ENCODE measurements at places on chromosomes 16 and 17.
A peak's percentile ranks its signal among the peaks of the same experiment; 100 is the strongest.

GRCh38 chr17:44360826-44361225 lies 2.8 kb downstream of the FAM171A2 start:
- DNase-seq: no peak

DNA sequence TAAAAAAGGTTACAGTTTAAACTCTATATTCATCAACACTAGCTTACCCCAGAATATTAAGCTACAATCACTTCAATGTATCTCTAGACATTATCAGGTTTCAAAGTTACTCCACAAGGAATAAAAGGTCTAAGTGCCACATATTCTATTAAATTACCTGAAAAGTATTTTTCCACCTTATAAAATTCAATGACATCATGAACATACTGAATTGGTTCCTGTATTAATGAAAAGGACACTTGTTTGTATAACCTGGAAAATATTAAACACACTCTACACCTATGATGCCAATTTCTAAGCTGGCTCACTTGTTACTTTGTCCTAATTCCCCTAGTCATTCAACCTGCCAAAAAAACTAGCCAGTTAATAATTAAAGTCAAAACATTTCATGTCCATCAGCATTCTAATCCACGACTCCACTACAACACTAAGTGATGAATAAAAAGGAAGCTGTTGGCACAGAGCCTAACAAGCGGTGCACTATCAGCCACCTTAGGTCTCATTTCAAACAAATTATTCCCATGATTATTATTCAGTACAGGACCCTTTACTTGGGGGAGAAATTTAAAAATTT lies 12.2 kb downstream of the MED13 start:
- DNase-seq: no peak

- no peak for DNase-seq
Observed at GRCh38 chr17:28225271-28225670, 93.7 kb upstream of the TMEM97 start.

GRCh38 chr17:56914581-56915273 lies 878 bp upstream of the TRIM25 start:
- DNase-seq: no peak

DNA sequence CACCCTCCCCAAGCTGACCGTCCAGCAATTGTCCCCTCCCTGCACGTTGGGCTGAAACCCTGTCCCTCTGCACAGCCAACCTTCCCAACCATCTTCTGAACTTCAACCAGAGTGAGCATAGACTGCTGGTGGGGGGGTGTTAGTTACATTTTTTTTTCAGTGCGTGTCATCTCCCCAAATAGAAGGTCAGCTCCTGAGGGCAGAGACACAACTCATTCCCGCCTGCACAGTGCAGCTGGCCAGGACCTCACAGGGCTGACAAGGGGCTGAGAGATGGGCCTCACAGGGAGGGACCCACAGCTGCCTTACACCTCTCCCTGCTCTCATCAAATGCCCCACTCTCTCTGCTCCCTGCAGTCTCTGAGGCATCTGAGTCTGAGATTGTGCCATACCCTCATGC lies 8.4 kb downstream of the SRL start:
- no peak for DNase-seq

DNA sequence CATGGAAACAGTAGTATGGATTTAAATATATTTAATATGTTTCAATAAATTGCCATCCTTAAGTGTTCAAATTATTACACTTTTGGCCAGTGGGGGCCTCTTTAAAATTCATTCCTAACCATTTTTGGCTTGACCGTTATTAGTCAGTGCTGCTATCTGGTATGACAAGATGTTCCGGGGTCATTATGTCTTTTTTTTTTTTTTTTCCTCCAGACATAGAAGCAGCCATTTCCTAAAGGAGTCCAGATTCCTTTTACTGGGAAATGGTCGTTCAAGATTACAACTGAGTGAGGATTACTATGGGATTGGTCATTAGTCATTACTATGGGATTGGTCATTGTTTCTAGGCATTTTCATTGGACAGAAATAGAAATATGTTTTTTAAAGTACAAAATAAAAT lies 53.4 kb downstream of the NF1 start:
- DNase-seq: no peak

DNA sequence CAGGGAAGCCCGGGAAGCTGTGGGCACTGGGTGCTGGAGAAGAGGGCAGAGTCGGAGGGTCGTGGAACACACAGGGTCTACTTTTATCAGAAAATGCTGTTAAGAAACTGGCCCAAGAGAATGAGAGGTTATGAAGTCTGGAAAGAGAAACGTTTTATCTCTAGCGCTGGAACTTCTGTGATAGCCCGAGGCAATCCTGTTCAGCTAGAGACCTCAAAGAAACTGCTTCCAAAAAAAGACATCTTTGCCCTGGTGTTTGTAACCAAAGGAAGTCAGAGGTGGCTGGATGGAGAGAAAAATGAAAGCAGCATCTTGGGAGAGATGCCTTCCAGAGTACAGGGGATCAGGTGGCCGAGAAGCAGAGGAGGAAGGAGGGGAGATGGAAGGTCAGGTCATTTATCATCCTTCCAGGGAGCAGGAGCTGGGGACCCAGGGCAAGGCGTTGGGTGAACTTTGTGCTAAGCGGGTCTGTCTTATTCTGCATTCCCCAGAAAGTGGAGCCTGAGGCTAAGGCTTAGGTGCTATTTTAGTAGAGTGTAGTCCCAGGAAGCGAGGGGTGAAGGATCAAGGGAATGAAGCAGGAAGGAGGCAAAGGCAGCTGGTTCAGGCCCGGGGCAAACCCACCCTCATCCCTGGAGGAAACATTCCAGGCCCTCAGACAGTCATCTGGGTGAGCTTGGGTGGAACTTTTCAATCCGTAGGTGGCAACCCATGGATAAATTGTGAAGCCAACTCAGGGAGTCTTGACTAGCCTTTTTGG lies 66.5 kb downstream of the MGAT5B start:
- no peak for DNase-seq

- peak; percentile 18 for DNase-seq
Observed at GRCh38 chr16:68332411-68333121, 21.7 kb downstream of the PRMT7 start.

- DNase-seq: peak; percentile 35
Observed at GRCh38 chr17:2122641-2123302, 67.9 kb downstream of the HIC1 start.

Data from amygdala (tissue), 56 donors.